PC-3 (cell line): ENCODE measurements at places on chromosomes 3 and 15. TPM values are rescaled to one million over a fixed set of nuclear protein-coding genes. Genes with fewer than 3 reads are reported as not detected.
A peak's percentile ranks its signal among the peaks of the same experiment; 100 is the strongest.

Gene MEX3B
- total RNA-seq: 0.58 and 1.0 TPM in 2 replicates

Gene PAQR5
- total RNA-seq: 12.2 and 16.5 TPM in 2 replicates

Gene THAP10
- total RNA-seq: 5.9 and 7.2 TPM in 2 replicates

Gene TLR9
- total RNA-seq: not detected in 2 replicates

Gene CDC25A
- total RNA-seq: 42.4 and 43.0 TPM in 2 replicates

Gene TWF2
- total RNA-seq: 147 and 166 TPM in 2 replicates

Gene GCNT3
- 0.18 TPM in 1 of 2 replicates, not detected in the other for total RNA-seq

Gene C3orf62
- 3.9 and 10.3 TPM in 2 replicates for total RNA-seq

Gene GOLGA6D
- not detected in 2 replicates for total RNA-seq

Gene RGMA
- 1.3 and 2.5 TPM in 2 replicates for total RNA-seq

DNA sequence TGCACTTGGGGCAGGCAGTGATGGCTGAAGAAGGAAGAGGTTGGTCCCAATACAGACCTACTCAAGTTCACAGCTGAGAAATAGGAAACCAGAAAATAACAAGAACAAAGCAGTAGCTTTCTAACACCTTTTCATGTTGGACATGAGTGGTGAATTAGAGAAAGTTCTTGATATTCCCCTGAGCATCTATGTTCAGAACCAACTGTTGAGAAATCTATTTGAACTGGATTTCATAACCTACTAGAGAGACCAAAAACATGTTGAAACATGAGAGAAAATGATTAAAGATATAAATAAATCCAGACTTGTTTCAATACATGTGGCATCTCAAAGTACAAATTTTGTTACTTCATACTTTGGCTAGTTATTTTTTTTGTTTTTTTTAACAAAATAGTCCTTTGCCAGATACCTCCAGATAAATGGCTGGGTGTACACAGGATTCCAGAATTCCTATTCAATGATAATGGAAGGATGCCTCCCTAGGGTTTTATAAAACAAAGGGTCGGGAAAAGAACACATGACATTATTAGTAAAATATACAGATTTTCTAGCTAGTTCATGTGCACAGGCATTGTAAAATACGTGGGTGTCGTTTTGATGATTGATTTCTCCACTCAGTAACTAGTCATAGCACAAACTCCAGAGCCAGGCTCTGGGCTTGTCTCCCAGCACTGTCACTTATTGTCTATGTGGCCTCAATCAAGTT lies 34.4 kb upstream of the TNFSF10 start:
- no peak for DNase-seq

GRCh38 chr3:68162644-68163043 lies 508.2 kb upstream of the SUCLG2 start:
- no peak for DNase-seq

- no peak for DNase-seq
Measured at GRCh38 chr3:165359005-165359404, 162.8 kb upstream of the SLITRK3 start.

GRCh38 chr3:76308541-76308940 lies 523.2 kb upstream of the ZNF717 start:
- no peak for DNase-seq

GRCh38 chr15:71776304-71776703 lies 34.0 kb upstream of the NR2E3 start:
- no peak for DNase-seq

DNA sequence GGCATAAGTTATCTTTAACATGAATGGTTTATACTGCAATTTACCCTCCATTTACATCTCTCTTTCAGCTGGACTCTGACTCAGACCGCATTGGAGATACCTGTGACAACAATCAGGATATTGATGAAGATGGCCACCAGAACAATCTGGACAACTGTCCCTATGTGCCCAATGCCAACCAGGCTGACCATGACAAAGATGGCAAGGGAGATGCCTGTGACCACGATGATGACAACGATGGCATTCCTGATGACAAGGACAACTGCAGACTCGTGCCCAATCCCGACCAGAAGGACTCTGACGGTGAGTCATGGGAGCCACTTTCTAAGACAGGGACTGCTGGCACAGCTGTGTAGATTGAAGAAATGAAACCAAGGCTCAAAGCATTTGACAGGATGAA lies 11.6 kb downstream of the THBS1 start:
- peak; percentile 38 for DNase-seq

DNA sequence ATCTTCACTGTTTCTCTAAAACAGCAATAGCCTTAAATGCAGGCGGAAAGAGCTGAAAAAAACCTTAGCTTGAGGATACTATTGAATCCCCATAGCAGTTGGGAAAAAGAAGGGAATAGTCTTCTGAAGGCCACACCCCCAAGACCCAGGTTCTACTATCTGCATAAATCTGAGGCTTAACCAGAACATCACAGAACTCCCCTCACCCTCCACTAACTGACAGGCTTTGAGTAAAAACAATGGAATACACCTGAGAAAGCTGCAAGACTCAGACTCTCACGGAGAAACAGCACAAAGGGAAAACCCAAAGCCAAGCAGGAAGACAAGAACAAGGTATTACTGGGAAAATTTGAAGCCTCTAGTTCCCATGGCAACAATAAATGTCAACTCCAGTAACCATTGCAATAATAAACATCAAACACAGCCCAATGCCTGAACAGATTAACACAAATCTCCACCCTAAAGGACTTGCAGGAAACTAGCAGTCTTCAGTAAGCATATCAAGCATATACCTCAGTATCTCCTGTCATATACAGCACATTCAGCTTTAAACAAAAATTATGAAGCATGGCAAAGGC lies 56.4 kb downstream of the TMCC1 start:
- DNase-seq: no peak

- DNase-seq: peak; percentile 61
Measured at GRCh38 chr3:134754768-134755559, 40.1 kb upstream of the EPHB1 start.

- no peak for DNase-seq
Measured at GRCh38 chr15:33277689-33278088, 33.1 kb upstream of the RYR3 start.

DNA sequence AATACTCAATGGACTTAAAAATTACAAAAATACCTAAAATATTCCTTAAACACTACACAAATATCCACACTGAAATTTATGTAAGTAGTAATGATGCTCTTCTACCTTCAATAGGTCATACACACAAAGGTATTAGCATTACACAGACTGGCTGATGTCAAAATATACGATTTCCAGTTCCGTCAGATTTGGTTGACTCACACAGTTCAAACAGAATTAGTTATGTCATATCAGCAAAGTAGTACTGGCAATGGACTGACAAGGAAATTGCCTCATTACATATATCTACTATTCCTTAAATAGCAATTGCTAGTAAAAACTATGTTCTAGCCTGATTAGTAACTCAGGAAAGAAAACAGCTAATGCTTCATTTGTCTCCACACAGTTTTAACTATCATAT lies 70.8 kb downstream of the ADAM10 start:
- no peak for DNase-seq

DNA sequence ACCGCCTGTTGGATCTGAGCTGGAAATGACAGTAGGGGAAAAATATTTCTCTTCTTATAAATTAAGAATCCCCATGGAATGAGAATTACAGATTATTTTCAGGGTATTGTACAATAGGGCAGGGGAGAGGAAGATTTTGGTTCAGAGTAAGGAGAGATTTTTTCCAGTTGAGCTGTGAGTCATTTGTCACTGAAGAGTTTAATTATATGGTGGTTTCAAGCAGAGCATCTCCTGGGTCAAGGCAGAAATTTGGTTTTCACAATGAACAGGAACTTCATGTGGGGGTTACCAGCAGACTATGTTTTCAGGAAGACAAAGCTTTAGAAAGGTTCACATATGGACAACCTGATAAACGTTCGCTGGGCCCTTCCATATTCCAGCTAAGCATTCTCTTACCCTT lies 182.8 kb upstream of the NR2E3 start:
- DNase-seq: no peak

GRCh38 chr15:60854858-60855564 lies 374.1 kb downstream of the RORA start:
- no peak for DNase-seq
